Fibroblast of lung (primary cell): ENCODE measurements at places on chromosomes 12 and 14. TPM values are rescaled to one million over a fixed set of nuclear protein-coding genes. Genes with fewer than 3 reads are reported as not detected.
A peak's percentile ranks its signal among the peaks of the same experiment; 100 is the strongest.

DNA sequence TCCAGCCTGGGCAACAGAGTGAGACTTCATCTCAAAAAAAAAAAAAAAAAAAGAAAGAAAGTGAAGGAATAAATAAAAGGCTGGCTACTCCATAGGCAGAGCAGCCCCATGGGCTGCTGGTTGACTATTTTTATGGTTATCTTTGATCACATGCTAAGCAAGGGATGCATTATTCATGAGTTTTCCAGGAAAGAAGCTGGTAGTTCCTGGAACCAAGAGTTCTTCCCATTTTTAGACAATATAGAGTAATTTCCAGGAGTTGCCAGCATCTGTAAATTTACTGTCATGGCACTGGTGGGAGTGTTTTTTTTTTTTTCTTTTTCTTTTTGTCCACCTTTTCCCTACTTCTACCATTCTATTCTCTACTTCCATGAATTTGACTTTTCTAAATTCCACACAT is 24.2 kb downstream of the FGD4 start:
- DNase-seq, result no peak

DNA sequence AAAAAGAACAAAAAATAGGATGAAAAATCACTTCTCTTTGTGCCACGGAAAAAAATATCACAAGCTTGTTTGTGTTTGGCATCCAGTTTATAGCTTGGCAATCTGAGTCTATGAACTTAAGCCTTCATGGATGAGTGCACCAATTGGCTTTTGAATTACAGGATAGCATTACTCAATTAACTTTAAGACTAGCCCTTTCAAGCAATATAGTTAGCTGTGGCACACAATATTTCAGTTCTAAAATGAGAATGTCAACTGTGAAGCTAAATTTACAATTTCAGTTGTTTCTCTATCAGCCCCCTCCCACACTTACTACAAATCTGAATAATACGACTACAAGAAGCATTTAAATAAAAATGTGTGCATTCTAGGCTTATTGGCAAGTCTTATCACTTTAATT is 8.3 kb downstream of the RERG start:
- no peak for DNase-seq

DNA sequence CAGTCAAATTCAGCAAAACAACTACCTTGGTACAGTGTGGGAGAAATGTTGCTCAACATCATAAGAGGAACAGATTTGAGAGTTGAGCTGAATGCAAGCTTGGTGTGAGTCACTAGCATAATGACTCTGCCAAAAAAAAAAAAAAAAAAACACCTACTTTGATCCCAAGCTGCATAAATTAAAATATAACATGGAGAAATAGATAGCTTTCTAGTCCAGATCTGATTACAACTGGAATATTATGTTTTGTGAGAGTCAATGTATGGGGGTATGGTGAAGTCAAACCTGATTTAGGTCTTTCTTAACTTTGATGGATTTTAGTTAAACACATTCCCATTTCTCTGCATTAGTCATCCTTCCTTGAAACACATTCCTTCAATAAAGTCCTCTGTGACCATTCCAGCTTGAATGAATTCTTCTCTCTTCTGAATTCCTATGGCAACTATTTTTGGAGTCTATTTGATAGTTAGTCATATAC is 188.1 kb downstream of the SLC5A8 start:
- DNase-seq, result peak; percentile 97

DNA sequence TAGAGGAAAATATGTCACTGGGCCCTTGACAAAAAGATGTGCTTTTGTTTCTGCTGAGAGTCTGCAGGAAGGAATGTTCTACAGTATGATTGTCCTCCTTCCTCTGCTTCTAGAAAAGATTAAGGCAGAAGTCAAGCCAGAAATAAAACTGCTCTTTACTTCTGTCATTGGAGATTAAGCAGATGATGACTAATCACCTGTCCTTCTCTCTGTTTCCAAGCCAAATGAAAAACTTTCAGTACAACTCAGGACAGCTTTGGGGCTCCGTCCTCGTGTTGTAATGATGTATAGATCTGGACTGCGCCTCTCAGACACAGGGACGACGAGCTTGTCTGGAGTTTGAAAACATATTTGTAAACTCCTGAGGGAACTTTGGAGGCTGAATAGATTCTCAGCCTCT is 159.3 kb downstream of the DYRK2 start:
- peak; percentile 11 for DNase-seq

- DNase-seq, result peak; percentile 34
Measured at GRCh38 chr14:92613008-92613658, 99.6 kb downstream of the RIN3 start.

DNA sequence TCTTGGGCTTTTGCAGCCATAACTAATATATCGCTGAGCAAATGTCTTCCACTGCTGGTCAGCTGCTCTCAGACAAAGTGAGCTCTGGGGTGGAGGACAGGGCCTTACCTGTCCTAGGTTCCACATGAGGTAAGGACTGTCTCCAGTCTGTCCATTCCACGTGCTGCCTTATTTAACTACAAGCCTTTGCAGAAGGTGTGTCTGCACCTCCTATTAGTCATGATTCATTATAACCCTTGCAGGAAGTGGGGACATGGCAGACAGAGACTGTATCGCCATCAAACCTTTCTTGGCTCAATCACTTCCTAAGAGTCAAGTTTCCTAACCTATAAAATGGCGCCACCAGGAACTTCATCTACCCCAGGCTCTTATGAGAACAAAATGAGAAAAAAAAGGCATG is 46.9 kb downstream of the SLC25A47 start:
- no peak for DNase-seq

- DNase-seq, result no peak
Measured at GRCh38 chr14:52660832-52661231, 34.5 kb downstream of the ERO1A start.

- DNase-seq, result no peak
Measured at GRCh38 chr14:95467232-95467631, 49.2 kb downstream of the SYNE3 start.

GRCh38 chr14:63938198-63939005 is 85.6 kb downstream of the SYNE2 start:
- no peak for DNase-seq

GRCh38 chr12:43914923-43915468 is 79.1 kb downstream of the TMEM117 start:
- peak; percentile 6 for DNase-seq

DNA sequence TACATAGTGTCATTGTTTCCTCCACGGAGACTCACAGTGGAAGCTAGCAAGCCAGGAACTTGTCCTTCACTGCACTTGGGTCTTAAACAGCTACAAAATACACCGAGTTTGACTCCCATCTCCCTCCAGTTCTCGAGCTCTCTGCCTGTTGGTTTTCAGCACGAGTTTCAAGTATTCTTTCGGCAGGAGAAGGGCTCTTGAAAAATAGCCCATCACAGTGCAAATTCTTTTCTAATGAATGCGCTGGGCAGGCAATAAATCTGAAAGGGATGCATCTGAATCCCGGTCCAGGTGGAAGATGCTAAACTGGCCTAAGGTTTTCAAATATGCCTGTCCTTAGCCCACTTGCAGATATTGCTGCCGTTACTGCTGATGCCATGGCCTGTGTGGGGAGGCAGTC is 173.9 kb downstream of the CACNA1C start:
- DNase-seq, result peak; percentile 54

DNA sequence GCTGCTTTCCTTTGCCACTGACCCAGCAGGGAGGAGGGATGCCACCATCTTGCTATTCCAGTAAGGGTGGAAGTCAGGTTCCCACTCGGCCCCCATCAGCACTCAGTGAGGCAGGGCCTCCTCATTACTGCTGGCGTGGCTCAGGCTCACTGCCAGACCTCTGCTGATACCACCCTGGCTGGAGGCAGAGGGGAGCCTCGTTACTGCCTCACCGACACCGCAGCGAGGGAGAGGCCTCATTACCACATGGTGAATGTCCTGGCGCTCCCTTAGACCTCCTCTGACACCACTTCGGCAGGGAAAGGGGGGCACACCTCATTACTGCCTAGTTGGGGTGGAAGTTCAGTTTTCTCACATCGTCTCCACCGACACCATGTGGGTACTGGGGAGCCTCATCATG is 354.1 kb downstream of the CACNA1C start:
- no peak for DNase-seq

- no peak for DNase-seq
Measured at GRCh38 chr12:110252716-110253115, 28.3 kb upstream of the ATP2A2 start.

DNA sequence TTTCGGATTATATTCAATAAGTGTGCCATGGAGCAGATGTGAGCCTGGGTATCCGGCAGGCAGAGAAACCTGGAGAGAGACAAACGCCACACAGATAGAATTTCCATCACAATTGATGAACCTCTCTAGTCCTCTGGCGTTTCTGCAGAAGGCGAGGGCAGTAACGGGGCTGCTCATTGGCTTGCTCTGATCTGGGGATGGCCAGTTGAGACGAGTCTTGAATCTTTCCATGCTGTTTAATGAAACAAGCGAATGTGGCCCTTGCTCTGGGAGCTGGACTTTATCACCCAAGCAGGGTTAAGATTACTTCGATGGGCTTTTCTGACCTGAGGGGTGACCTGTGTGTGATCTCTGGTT is 42.4 kb upstream of the CLMN start:
- no peak for DNase-seq

DNA sequence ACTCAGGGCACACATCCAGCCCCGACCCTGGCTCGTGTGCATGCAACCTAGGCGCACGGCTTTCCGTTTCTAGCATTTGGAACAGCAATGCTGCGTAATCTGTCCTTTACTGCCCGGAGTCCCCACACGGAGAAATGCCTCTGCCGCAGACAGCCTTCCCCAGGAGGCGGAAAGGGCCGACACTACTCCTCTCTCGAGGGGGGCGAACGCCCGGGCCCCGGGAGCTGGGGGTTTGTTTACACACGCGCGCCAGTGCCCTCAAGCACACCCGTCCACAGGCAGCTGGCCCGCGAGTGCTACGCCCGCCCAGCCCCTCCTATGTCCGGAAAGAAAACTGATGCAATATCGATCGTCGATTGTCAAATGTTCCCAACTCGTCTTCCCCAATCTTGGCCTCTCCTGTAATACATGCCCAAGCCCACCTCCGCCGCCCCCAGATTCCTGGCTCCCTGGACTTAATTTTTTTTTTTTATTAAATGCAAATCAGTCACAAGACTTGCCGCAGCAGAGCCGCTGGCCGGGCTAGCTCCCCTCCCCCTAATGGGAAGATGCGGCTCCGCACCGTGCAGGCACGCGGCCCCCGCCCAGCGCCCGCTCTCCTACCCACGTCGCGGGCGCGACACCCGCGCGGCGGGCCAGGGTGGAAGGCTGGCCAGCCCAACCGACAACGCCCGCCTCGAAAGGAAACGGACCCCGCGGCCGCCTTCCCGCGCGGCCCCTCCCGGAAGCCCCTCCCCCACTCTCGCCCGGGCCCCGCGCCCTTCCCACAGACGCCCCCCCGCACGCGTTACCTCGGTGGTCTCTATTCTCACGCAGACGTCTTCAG is 642 bp downstream of the SLC38A2 start:
- DNase-seq, result peak; percentile 73

DNA sequence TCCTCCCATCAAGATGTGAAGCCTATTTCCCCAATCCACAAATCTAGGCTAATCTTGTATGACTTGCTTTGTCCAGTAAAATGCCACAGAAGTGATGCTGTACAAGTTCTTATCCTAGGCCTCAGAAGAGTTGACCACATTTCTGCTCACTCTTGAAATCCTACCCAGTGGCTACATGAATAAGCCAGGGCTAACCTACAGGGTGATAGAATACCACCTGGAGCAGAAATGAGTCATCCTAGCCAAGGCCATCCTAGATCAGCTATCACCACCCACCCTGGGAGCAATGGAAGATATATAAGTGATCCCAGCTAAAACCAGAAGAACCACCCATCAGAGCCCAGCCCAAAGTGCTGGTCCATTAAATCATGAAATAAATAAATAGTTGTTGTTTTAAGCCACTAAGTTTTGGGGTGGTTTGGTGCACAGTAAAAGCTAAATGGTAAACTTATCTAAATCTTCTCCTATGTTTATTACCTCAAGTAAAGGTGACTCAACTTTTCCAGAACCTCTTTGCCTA is 105.1 kb downstream of the RPS29 start:
- no peak for DNase-seq

DNA sequence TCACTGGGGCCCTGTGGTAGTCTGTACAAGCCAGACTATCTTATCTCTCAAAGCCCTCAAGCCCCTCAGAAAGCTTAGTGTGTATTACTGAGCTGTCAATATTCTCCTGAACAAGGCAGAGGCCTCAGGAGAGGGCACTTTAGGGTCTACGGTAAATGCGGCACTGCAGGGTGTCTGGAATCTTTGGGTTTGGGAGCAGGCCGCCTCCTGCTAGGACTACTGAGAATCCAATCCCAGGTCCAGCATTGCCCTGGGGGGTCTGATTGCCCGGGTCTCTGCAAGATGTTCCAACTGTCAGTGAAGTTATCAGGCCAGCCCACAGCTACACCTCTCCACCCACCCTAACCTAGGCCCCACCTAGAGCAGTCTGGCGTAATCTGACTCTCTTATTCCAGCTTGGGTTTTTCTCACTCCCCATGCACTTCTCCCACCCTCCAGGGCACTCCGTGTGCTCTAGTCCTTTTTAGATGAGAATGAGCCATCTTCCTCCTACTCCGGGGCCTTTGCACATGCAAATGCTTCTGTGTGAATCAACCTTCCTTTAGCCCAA is 4.3 kb upstream of the ZFP36L1 start:
- no peak for DNase-seq

- peak; percentile 56 for DNase-seq
Measured at GRCh38 chr12:64912516-64913255, 88.2 kb downstream of the TBC1D30 start.

- DNase-seq, result peak; percentile 13
Measured at GRCh38 chr12:108394196-108394595, 55.1 kb upstream of the CMKLR1 start.

- no peak for DNase-seq
Measured at GRCh38 chr14:44829021-44829420, 132.7 kb downstream of the KLHL28 start.

DNA sequence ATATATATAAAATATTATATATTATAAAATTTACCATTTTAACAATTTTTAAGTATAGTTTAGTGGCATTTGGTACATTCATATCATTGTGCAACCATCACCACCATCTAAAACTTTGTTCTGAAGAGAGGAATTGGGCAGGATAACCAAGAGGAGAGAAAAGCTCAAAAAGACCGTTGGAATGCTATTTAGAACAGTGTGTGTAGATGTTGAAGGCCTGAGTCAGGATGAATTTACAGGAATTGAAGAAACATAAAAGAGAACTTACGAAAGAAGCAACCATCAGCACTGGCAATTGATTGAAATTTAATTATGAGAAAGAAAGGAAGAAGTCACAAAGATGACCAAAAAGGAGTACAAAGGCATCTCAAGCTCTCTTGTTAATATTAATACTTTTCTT is 196.9 kb upstream of the PWP1 start:
- peak; percentile 42 for DNase-seq

INSM2 gene
- not detected in 2 replicates for polyA plus RNA-seq

CLEC6A gene
- not detected in 2 replicates for polyA plus RNA-seq

RNASE4 gene
- 25.0 and 43.9 TPM in 2 replicates for polyA plus RNA-seq

GDF3 gene
- polyA plus RNA-seq, result not detected in 2 replicates

PUS7L gene
- 10.9 and 11.2 TPM in 2 replicates for polyA plus RNA-seq

SLC35E3 gene
- 10.8 and 11.1 TPM in 2 replicates for polyA plus RNA-seq

MTRFR gene
- polyA plus RNA-seq, result 9.5 and 10.4 TPM in 2 replicates

DIO3 gene
- polyA plus RNA-seq, result not detected in 2 replicates

CLEC2A gene
- polyA plus RNA-seq, result not detected in 2 replicates

ADAM21 gene
- polyA plus RNA-seq, result 0.36 and 0.79 TPM in 2 replicates

ABHD12B gene
- 0.20 TPM in 1 of 2 replicates, not detected in the other for polyA plus RNA-seq

ANO2 gene
- 0.09 and 0.15 TPM in 2 replicates for polyA plus RNA-seq

NKX2-8 gene
- not detected in 2 replicates for polyA plus RNA-seq

LRP6 gene
- 18.8 and 21.0 TPM in 2 replicates for polyA plus RNA-seq

CFAP73 gene
- not detected in 2 replicates for polyA plus RNA-seq

NRL gene
- 0.45 and 0.49 TPM in 2 replicates for polyA plus RNA-seq

STXBP6 gene
- 17.8 and 39.0 TPM in 2 replicates for polyA plus RNA-seq

SVOP gene
- not detected in 2 replicates for polyA plus RNA-seq
